ENCODE measurements at places on chromosomes 1 and 21.

- DNase-seq = no peak
These were observed 190.3 kb downstream of the VPS13D start for GRCh38 chr1:12420171-12420570.

DNA sequence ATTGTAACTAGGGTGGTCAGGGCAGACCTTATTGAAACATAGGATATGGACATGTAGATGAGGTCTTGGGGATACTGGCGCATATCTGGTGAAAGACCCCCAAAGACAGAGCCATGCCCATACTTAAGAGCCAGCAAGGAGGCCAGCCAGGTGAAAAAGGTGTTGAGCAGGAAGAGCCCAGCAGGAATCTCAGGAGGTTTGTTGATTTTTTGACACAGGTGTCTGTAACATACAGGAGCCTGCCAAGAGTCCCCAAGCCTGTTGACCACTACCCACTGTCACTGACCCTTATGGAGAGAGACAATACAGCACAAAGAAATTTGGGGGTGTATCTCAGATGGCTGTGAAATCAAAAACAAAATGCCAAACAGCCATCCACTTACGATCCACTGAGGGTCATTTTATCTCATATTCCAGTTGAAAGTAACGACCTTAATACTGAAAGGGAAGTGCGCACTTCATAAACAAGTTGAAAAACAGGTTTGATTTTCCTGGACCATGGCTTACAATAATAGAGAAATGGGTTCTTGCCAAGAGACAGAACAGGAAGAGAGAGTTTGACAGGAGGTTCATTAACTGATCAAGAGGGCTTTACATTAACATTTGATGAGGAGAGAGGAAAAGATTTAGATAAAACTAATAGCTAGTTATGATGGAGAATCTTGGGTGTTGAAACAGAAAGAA, 163.6 kb downstream of the GLUL start:
- no peak for DNase-seq

- DNase-seq = no peak
These were observed 822.8 kb downstream of the BRINP3 start for GRCh38 chr1:189654906-189655305.

DNA sequence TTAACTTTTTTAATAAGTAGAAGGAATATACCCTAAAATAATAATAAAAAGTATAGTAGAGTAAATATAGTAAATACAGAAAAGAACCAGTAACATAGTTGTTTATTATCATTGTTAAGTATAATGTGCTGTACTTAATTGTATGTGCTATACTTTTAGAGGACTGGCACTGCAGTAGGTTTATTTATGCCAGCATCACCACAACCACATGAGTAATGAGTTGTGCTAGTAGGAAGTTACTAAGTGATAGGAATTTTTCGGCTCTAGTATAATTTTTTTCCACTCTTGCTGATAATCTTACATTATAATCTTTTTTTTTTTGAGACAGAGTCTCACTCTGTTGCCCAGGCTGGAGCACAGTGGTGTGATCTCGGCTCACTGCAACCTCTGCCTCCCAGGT, 71.6 kb downstream of the IVNS1ABP start:
- DNase-seq = no peak

DNA sequence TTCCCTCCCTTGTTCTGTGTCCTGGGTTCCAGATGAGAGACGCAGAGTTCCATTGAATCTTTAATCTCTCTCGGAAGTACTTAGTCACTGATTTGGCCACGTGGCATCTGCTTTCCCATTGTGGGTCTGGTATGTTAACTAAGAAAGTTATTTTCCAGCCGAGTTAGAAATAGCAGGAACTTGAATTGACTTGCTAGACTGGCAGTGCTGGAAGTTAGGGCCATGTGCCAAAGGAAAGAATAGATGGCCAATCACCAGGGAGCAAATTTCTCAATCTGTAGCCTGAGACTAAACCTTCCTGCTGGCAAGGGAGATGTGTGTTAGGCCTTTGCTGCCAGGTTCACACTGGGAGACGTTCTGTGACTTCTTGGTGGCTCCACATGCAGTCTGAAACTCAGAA, 24.2 kb upstream of the SLFNL1 start:
- no peak for DNase-seq

DNA sequence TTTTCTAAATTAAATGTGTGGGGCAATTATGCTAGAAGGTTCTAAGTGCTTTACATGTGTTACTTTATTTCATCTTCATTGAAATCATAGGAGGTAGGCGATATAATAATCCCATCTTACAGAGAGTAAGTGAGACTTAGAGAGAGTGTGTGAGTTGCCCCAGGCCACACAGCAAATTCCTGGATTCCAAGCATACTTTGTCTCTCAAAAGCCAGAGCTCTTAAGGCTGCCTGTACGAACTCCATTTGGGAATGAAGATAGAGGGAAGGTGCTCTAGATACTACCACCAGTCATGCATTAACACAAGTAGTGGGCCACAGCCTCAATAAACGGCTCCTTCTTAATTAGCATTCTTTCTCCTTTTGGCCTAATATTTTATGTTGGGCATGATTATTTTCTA, 170.1 kb downstream of the SIPA1L2 start:
- no peak for DNase-seq

GRCh38 chr1:1758059-1758621, 20.1 kb downstream of the NADK start:
- no peak for DNase-seq

DNA sequence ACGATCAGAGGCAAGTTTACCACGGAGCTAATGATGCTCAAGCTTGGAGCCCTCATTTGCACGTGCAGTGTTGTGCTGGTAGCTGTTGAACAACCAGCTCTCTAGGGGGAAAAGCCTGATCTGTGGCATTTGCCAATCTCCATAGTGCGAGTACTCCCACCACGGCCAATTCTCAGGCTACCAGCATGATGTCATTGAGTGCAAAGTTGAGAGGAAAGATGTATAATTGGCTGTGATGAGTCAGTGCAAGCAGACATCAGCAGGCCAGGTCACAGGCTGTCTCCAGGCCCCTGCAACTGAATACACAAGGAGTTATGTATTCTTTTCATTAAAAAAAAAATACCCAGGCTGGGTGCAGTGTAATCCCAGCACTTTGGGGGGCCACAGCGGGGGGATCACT, 233.1 kb upstream of the VAMP3 start:
- DNase-seq = no peak

GRCh38 chr1:22547818-22548462, 15.3 kb upstream of the EPHA8 start:
- DNase-seq = no peak

DNA sequence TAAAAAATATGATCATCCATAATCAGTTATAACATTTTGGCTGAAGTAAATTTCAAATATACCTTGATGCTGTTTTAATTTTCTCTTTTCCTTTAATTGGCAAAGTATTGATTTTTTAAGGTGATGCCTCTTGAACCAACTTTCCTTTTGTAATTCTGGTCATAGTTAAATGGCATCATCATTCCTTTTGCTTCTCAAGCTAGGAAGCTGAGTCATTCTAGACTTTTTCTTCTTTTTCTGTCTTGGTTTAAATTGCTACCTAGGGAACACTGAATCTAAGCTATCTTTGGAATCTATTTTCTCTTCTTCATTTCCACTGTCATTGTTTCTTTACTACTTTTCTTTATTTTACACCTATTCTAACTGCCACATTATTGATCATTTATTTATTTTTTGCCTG, 162.7 kb downstream of the HMCN1 start:
- DNase-seq = no peak

- DNase-seq = no peak
These were observed 2.5 kb upstream of the TMPRSS2 start for GRCh38 chr21:41510500-41510899.

DNA sequence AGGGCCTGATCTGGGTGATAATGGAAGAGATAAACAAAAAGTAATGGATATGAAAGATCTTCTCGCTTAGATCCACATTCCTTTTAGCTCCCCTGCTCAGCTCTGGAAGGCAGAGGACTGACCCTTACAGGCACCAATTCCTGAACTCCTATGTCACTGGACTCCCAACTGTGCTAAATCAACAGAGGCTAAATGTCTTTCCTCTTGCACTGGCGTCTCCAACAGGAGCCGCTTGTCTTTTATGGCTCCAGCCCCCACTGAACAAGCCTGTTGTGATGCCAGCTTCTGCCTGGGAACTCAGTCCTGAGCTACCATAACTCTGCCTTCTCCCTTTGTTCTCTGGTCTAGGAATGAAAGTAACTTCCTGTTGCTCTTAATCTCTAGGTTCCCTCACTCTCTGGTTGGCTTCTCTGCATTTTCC, 142.1 kb upstream of the COL11A1 start:
- no peak for DNase-seq

- DNase-seq = no peak
These were observed 50.5 kb downstream of the MTF2 start for GRCh38 chr1:93129507-93130099.
